ENCODE measurements at places on chromosomes 1 and 21. TPM values are rescaled to one million over a fixed set of nuclear protein-coding genes. Genes with fewer than 3 reads are reported as not detected.

Gene S1PR1
- total RNA-seq = 44.3 TPM

Gene PTGFR
- 13.3 TPM for total RNA-seq

Gene S100A16
- 495 TPM for total RNA-seq

Gene LAPTM5
- not detected for total RNA-seq

Gene TP73
- not detected for total RNA-seq

Gene ICOSLG
- total RNA-seq = under 0.01 TPM

Gene FAM78B
- total RNA-seq = not detected

Gene GJA5
- 2.3 TPM for total RNA-seq

Gene DNM3
- total RNA-seq = 0.11 TPM

Gene HAO2
- not detected for total RNA-seq

Gene GIPC2
- total RNA-seq = 0.51 TPM

DNA sequence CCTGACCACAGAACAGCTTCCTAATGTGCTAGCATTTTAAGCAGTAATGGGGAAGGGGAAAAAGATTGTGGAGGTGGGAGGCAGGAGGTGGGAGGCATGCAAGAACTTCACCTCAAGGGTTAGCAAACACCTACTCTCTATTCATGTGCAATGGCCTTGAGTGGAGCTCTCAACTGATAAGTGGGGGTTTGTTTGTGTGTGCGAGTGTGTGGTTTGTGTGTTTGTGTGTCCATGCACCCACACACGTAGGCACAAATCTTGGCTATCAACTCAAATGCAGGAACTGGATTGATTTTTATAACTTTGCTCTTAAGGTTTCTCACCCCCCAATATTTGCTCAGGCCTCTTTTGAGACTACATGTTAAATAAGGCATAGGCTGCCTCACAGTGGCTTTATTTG lies 78.6 kb downstream of the SYT6 start:
- DNase-seq = no peak

GRCh38 chr1:150273311-150273710 lies 721 bp downstream of the C1orf54 start:
- no peak for DNase-seq

DNA sequence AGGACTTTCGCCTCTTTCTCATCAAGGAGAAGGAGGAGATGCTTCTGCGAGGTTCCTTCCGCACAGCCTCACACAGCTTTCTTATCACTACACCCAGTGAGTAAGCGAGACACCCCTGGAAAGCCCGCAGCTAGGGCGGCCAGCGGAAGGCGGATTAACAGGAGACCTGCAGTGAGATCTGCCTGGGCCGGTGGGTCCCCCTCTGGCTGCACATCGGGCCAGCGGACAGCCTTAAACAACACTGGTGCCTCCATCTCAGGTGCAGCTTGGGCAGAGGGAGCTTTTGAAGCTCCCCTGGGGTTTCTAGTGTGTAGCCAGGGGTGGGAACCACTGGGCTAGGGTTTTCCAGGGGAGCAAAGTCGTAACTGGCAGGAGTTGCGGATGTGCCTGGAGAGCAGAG lies 17.5 kb upstream of the MTARC1 start:
- no peak for DNase-seq

DNA sequence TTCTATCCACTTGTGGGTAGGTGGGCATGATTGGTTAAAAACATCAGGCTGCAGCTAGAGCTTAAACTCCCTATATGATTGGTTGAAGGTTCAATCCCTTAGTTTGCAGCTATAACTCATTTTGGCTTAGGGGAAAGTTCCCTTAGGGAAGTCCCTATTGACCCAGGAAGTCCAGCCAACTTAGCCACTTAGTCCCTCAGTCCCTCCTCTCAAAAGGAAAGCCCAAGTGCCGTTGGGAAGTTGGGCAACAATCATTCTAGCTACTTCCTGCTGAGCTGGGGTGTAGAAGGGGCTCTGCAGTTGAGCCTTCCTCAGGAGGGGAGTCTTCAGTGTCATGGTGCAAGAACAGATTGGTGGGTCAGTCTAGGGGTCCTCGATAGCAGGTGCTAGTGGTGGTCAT lies 12.2 kb downstream of the MSTO1 start:
- DNase-seq = no peak

DNA sequence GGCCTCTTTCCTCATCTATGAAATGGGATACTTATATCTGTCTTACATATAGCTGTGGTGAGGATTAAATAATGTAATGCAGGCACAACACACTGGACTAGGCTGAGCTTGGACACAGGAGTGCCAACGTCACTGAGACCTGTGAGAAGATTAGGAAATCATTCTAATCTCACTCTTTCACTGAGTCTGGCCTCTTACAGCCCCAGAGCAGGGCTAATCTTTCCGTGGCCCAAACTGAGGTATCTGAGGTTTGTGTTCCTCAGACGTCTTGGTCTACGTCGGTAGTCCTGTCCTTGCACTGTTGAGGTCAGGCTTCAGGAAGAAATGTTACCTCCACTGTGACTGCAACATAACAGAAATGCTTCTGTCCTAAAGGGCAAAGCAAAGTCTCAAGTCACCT lies 22.6 kb upstream of the A3GALT2 start:
- DNase-seq = no peak

- DNase-seq = no peak
These were observed 18.7 kb upstream of the SYT2 start for GRCh38 chr1:202728951-202729350.

GRCh38 chr1:101592845-101593244 lies 356.0 kb downstream of the S1PR1 start:
- DNase-seq = no peak

GRCh38 chr1:154485910-154486496 lies 16.0 kb upstream of the TDRD10 start:
- no peak for DNase-seq

DNA sequence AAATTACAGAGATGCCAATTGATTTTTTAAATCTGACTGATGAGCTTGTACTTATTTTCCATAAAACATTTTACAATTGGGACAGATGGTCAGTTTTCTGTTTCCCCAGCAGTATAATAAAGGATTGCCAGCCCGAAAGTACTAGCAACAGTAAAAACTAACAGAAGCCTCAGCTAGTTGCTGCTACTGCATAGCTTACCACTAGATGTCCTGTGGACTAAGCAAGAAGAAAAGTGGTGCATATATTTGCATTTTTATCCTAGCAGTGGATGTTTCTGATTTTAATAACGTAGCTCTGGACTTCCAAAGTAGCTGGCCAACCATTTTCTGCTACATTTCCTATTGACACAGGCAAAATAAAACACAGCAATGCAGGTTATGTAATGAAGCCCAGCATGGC lies 241.5 kb downstream of the BARHL2 start:
- DNase-seq = peak; percentile 19

Measured in GM23248 (cell line).